ENCODE measurements at places on chromosomes 4 and X.

DNA sequence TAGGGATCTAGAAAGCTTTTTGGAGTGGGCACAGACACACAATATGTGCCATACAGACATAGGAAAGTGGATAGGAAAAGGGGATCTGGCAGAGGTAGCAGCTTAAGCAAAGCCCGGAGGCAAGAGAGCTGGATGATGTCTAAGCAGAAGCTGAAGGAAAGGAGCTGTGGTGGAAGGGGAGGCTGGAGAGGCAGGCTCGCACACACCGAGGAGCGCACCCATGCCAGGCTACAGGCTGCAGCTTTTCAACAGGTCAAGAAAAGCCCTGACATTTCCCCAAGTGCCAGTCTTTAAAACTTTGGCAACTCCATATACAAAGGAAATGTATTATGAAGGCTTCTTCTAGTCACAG lies 67.4 kb downstream of the SOWAHB start:
- DNase-seq = no peak

GRCh38 chrX:38988301-38988700 lies 187.0 kb downstream of the MID1IP1 start:
- DNase-seq = no peak

DNA sequence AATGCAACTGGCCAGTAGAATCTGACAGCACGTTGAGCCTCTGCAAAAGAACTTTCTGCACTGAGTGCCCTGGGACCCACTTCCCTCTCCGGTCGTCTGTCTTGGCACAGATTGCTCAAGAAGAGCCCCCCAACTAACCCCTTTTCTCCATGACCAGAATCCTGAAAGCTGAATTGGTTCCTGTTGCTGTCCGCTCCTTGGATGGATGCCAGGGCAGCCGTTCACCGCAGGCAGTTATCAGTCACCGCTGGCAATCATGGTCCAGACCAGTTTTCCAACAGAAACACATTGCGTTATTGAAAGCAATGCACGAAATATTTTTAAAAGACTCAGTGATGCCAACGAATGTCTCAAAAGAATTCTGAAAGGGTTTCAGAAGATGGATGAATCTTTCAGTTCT lies 733.7 kb upstream of the FRG1 start:
- DNase-seq = no peak

DNA sequence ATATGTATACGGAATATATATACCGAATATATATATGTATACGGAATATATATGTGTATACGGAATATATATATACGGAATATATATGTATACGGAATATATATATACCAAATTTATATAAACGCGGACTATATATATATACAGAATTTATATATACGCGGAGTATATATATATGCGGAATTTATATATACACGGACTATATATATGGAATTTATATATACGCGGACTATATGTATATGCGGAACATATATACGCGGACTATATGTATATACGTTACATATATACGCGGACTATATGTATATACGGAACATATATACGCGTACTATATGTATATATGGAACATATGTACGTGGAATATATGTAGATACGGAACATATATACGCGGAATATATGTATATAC lies 78.6 kb downstream of the ARHGAP36 start:
- DNase-seq = no peak

GRCh38 chr4:185886832-185887524 lies 75.0 kb upstream of the SORBS2 start:
- no peak for DNase-seq

GRCh38 chr4:152316969-152317368 lies 218.9 kb downstream of the FBXW7 start:
- DNase-seq = no peak

DNA sequence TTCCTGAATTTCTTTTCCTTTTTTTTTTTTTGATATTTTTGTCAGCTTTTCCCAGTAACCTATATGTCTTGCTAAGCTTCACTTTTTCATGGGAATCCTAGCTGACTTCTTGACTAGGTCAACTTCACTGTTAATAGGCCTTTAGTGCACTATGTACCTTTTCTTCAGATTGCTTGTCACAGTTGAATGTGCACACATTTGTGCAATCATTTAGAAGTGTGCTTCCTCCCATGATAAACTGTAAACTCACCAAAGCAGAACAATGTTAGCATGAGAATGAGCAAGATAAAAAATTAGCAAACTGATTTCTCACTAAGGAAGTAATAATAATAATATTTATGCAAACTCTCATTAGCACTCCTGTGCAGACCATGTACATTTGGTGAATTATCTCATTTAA lies 173.2 kb downstream of the PABPC4L start:
- DNase-seq = no peak

DNA sequence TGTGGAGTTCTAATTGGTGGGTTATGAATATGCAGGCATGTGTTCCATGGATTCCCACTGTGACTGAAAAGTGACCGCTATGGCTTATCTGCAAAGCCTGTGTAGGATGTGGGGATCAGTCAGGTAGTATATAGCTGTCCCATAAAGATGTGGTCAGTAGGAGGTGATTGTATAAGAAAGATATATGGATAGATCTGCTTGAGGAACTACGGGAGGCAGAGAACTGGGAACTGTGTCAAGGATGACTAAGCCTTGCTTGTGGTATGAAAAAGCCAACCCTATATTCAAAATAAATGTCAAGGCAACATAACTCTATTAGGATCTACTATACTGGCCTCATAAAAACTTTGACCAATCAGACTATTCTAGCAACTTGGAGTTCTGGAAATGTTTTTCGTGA lies 185.2 kb downstream of the KLHL4 start:
- DNase-seq = no peak

All from hypothalamus (tissue), 51 donors.